ENCODE measurements at places on chromosomes 13 and 19.
A peak's percentile ranks its signal among the peaks of the same experiment; 100 is the strongest.

- peak; percentile 91 for DNase-seq
These were observed 193.6 kb downstream of the KCNRG start for GRCh38 chr13:50208826-50209335.

- DNase-seq, result no peak
These were observed 286.6 kb downstream of the SHISA2 start for GRCh38 chr13:25765266-25765665.

DNA sequence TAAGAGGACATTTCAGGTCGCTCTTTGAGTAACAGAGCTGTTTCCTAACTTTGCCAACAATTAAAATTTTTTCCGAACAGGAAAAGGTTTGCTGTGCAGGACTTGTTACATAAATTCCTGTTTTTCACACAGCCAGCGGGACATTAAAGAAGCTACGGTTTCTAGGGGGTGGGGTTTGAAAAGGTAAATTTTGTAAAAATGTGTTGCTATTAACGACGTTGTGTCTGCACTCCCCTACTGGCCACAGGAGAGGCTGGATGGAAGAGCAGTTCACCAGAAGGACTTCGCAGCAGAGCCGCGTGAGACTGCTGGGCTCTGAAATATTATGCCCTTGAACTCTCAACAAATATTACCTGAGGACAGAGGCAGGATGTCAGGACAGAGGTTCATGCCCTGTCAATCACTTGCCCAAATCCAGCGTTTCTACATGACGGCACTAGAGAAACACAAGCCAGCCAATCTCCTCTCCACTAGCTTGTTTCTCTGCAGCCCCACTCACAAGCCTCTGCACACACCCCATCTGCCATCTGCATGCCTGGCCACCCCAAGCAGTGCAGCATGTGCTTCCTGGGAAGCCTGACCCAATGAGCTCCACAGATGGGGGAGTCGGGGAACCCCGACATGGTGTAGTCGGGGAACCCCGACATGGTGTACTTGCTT, 102.0 kb downstream of the FOXO1 start:
- no peak for DNase-seq

DNA sequence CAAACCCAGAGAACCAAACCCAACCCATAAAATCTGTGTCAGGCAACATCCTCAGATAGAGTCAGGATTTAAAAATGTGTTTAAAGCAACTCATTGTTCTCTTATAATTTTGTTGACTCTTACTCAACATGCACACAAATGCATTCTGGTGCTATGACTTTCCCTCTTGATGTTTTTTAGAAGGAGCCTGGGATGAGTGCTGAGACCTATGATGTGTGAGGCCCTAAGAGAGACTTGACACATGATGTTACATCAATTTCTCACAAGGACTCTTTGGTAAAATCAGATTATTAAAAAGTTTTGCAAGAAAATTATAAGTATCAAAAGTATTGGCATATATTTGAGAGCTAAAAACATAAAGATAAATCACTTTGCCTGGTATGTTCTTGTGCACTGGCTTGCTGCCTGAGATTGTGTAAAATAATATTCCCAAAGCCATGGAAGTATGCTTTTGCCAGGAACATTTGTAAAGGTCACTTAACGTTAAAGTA, 173.9 kb downstream of the DCLK1 start:
- DNase-seq, result no peak

GRCh38 chr13:80256352-80256932, 84.5 kb downstream of the SPRY2 start:
- no peak for DNase-seq

DNA sequence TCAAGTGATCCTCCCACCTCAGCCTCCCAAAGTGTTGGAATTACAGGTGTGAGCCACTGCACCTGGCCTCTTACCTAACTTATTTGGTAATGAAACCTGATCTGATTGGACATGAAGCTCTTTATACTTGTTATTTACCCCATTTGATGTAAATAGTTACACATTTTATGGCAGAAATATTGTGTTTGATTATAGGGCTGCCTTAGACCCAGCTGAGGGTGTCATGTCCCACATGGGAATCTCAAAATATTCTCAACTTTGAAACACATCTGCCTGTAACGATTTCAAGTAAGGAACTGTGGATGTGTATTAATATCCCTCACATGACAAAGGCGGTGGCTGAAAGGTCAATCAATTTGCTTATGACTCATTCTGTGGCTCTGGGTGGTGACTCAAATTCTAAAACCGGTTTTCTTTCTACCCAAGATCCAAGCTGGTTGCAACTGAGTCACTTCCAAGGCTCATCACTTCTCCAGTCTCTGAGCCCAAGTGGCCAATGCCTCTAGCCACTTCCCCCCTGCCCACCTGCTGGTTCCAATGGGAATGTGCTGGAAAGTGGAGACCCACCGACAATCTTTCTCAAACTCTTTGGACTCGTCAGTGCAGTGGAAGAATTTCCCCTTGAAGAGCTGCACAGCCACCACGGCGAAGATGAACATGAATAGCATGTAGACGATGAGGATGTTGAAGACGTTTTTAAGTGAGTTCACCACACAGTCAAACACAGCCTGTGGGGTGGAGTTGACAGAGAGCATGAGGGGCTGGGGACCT, 110.9 kb downstream of the IER2 start:
- peak; percentile 84 for DNase-seq

DNA sequence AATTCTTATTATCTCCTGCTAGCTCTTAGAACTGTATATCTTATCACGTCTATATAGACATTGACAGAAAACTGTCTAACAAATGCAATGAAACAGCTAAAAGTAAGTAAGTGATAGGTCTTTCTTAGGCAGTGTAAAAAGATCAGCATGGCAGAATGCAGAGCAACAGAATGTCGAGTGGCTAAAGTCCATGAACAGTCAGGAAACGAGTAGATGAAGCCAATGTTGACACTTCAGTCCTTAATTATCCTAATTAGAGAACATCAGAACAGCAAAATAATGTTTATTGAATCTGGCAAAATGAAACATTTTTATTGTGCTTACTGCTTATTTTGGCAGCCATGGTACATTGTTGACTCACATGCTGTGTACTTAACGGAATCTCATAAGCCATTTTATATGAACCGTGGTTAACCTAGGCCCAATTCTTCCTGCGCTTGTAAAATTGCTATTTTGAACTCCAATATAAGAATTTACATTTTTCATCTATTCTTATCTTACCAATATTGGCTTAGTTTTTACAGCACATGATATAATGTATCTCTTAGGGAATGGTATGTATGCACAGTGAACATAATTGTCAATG, 748.1 kb downstream of the DACH1 start:
- no peak for DNase-seq

DNA sequence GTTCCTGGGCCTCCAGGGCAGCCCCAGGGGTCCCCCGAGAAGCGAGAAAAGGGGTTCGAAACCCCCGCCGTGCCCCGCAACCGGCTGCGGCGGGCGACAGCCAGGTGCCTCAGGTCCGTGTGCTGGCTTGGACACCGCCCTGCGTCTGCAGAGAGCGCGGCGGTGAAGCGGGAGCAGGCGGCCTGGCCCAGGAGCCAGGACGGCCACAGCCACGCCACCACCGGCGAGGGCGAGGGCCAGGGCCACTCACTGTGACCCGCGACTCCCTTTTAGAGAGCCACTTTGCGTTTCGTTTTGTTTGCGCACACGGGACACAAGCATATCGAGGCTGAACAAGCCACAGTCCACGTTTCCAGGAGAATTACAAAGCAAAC, 110.4 kb downstream of the CRYL1 start:
- no peak for DNase-seq

- no peak for DNase-seq
These were observed 110.0 kb upstream of the PRR20A start for GRCh38 chr13:57030671-57031070.

GRCh38 chr13:93243375-93244063, 16.9 kb downstream of the GPC6 start:
- DNase-seq, result no peak

DNA sequence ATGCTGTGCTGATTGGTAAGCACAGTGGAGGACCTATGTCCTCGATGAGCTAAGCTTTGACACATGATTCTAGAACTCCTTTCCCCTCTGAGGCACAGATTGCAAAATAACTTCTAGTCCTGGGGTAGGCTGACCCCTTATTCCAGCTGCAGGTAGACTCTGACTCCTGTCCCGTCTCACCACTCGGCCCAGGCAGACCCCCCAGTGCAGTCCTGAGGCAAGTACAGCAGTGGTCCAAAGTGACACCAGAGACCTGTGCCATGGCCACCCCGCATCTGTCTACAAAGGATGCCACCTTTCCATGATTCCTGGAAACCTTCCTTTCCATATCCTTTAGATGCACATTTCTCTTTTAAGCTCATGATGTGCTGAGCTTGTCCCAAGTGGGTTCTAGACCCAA, 482.5 kb downstream of the ZNF536 start:
- no peak for DNase-seq

GRCh38 chr13:63433546-63434150, 2018.0 kb upstream of the PCDH20 start:
- DNase-seq, result peak; percentile 62

GRCh38 chr13:80038371-80038770, 302.6 kb downstream of the SPRY2 start:
- DNase-seq, result no peak

GRCh38 chr13:89910166-89910565, 1437.3 kb upstream of the MIR17HG start:
- no peak for DNase-seq

GRCh38 chr19:50542943-50543342, 25.3 kb downstream of the LRRC4B start:
- DNase-seq, result no peak

- DNase-seq, result no peak
These were observed 79.1 kb upstream of the GPR12 start for GRCh38 chr13:26839682-26840081.

- DNase-seq, result peak; percentile 35
These were observed at the start of gene SYDE1 for GRCh38 chr19:15107061-15108010. SYDE1 (plus strand) TSS chr19:15107401; CDS start chr19:15107434, 33 bp downstream.

DNA sequence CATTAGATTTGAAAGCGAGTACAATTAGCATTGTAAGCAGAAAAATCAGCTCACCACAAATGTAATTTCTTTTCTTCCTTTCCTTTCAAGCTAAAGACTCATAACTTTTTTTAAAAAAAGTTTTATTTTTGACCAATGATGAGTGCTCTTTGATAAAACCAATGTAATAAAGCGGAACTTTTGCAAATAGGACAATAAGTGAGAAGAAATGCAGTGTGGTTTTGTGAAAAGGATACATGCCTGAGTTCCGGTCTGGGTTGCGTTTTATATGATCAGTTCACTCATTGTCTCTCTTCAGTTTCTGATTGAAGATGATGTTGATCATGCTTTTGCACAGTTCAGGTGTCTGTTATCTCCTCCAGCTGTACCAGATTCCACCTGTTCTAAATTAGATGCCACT, 274.4 kb downstream of the KLF12 start:
- no peak for DNase-seq

- peak; percentile 95 for DNase-seq
These were observed 708 bp upstream of the ERCC1 start for GRCh38 chr19:45424191-45425058.

DNA sequence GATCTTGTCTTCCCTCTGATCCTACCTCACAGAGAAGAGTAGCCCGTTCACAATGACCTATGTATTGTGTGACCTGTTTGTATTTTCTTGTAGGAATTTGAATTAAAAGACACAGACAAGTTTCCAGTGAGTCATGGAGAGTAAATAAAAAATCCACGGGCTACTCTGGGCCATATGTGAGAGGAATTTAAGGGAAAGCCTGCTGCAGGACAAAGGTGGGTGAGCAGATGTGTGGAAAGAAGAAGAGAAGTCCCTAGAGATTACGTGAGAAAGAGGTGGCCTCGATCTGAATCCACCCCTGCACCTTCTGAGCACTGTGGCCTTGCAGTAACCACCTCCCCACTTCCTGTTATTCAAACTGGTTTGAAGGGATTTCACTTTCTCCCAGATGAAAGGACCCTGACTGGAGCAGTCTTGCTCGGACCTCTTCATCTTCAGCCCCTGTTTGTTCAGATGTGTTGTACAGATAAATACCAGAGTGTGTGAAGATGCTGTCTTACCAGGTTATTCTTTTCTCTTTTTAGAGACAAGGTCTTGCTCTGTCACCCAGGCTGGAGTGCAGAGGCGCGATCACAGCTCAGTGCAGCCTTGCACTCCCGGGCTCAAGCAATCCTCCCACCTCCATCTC, 205.4 kb downstream of the PDS5B start:
- no peak for DNase-seq

GRCh38 chr13:68535329-68535728, 1305.2 kb upstream of the PCDH9 start:
- DNase-seq, result no peak

DNA sequence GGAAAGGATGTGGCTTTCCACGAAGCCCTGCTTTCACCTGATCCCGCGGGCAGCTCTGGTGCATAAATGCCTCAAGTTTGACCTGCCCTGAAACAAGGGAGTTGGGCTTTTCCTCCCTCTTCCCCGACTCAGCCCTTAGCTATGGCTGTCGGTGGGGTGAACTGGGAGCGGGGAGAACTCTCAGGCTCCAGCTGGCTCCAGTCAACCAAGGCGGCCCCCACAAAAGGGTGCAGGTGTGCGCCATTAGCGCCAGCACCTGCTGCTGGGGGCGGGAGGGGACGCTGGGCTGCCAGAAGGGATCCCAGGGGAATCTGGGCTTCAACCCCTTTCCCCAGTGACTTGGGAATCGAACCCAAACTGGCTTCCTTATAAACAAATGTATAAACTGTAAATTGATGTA, 7.1 kb upstream of the DHRS12 start:
- DNase-seq, result no peak

GRCh38 chr13:40127476-40127875, 472.0 kb downstream of the COG6 start:
- DNase-seq, result no peak
